Activated CD8-positive, alpha-beta T cell treated with anti-CD3 and anti-CD28 coated beads for 36 hours (primary cell): ENCODE measurements at places on chromosomes 5 and 9.

DNA sequence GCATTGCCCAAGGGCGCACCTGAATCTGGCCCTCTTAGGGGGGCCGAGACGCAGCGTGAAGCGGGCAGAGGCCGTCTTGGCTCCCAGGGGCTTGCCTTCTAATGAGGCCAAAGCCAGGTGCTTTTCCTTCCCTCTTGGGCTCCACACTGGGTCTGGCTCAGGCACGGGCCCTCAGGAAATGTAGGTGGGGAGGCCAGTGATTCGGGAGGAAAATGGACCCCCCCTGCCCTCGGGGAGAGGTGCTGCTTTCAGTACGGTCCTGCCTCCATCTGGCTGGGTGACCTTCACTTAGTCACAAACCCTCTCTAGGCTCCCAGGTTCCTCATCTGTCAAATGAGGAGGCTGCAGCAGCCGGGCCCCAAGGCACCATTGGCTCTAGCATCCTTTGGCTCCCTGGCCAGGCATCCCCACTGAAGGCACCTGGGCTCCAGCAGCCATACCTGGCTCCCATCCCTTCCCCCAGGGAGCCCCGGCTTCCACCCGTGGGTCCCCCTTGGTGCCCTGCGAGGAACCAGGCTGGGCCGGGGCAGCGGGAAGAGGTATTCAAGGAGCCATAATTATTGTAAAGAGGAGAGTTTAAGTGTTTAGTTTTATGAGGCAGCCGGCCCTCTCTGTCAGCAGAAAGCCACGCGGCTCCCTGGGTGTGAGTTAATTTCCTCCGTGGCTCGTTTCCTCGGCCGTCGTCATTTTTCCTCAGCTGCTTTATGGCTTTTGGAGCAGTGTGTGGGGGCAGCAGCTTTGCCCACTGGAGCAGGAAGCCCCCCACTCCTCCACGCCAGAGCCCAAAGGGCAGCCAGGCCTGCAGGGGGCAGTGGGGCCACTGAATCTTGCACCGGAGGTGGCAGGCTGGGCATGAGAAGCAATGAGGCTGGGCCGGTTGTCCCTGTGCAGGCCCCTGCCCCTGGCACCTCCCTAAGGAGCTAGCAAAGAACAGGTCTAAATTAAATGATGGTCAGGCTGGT is 24.9 kb upstream of the UNC5A start:
- DNase-seq = no peak

- DNase-seq = no peak
Measured at GRCh38 chr5:169667896-169668674, 31.0 kb downstream of the DOCK2 start.

GRCh38 chr5:52674815-52675545 is 112.7 kb upstream of the ITGA1 start:
- no peak for DNase-seq

DNA sequence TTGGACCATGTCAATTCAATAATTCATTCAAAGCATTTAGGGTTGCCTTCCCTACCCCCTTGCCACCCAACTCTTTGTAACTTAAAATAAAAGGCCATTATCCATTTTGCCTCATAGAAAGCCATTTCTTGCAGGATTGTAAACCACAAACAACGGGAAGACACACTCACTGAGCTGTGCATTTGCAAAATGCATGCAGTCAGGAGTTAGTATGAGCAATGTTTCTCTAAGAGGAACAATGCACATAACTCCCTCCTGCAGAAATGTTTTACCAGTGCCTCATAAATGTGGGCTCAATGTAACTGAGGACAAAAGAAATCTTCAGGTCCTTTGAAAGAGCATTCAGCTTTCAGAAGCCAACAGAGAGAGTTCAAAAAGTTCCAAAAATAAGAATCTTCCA is 98.5 kb upstream of the ABCA1 start:
- DNase-seq = no peak

DNA sequence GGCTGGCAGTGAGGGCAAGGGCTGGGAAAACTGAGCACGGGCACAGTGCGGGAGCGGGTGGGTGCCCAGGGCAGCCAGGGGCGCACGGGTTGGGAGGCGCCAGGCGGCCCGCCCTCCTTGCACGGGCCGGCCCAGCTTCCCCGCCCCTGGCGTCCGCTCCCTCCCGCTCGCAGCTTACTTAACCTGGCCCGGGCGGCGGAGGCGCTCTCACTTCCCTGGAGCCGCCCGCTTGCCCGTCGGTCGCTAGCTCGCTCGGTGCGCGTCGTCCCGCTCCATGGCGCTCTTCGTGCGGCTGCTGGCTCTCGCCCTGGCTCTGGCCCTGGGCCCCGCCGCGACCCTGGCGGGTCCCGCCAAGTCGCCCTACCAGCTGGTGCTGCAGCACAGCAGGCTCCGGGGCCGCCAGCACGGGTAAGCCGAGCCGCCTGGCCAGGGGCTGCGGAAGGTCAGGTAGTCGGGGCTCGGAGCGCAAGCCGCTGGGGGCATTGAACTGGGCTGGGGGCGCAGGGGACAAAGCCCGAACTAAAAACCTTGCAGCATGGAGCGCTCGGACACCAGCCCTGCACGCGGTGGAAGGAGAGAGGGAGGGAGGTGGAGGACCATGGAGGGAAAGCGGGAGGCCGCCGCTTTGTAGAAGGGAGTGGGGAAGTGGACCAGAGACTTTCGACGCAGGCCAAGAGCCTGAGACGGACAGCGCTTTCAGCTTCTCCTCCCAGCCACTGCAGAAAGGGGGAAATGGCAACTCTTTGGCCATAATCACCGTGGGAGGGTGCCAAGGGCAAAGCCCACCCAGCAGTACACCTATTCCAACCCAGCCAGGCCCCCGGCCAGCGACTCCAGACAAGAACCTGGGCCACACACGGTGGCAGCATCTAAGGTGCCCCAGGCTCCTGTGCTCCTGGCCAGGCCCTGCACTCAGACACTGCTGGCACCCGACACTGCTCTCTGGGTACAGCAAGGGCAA is at the start of gene TGFBI:
Gene TGFBI (plus strand): TSS at position 207 of the 961 bp plus-strand sequence. CDS start 68 bp downstream, at position 275.
- peak; percentile 18 for DNase-seq

DNA sequence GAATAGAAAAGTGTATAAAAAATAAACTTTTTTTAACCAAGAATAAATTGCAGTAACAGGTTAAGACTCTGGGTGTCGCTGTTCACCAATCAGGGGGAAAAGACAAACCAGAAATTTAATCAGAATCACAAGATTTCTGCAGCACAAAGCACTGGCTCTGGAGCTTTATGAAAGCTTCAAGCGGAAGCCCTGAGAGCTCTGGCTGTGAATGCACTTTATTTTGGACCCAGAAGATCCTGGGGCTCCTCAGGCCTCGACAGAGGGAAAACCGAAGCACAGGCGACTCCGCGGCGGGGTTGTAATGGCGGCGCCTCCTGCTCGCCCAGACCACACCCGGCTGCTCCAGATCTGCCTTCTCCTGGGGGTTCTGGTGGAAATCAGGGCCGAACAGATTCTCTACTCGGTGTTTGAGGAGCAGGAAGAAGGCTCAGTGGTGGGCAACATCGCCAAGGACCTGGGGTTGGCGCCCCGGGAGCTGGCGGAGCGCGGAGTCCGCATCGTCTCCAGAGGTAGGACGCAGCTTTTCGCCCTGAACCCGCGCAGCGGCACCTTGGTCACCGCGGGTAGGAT is at the start of gene PCDHGA4:
Gene PCDHGA4 (plus strand): TSS at position 122 of the 570 bp plus-strand sequence. CDS start 87 bp downstream, at position 209.
- no peak for DNase-seq

DNA sequence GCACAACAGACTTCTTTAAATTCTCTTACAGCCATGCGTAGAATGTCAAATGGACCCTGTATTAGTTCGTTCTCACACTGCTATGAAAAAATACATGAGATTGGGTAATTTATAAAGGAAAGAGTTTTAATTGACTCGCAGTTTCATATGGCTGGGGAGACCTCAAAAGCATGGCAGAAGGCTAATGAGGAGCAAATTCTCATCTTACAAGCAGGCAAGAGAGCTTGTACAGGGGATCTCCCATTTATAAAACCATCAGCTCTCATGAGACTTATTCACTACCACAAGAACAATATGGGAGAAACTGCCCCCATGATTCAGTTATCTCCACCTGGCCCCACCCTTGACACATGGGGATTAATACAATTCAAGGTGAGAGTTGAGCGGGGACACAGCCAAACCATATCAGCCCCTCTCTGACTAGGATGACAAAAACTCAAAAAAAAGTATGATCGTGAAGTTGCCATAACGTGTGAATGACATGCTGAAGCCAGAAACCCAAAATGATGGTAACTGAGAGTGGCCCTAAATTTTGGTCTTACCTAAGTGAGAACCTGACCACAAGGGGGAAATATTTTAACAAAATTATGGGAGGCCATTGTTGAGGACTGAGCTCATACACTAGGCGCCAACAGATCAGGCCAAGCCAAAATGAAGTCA is 17.5 kb upstream of the TEX10 start:
- no peak for DNase-seq

- no peak for DNase-seq
Measured at GRCh38 chr5:31770998-31771397, 132.1 kb downstream of the PDZD2 start.

- no peak for DNase-seq
Measured at GRCh38 chr9:136078498-136079011, 16.5 kb downstream of the NACC2 start.

GRCh38 chr9:8718121-8718725 is 918.6 kb upstream of the DMAC1 start:
- no peak for DNase-seq

GRCh38 chr5:148991566-148991965 is 71.3 kb downstream of the SH3TC2 start:
- no peak for DNase-seq

DNA sequence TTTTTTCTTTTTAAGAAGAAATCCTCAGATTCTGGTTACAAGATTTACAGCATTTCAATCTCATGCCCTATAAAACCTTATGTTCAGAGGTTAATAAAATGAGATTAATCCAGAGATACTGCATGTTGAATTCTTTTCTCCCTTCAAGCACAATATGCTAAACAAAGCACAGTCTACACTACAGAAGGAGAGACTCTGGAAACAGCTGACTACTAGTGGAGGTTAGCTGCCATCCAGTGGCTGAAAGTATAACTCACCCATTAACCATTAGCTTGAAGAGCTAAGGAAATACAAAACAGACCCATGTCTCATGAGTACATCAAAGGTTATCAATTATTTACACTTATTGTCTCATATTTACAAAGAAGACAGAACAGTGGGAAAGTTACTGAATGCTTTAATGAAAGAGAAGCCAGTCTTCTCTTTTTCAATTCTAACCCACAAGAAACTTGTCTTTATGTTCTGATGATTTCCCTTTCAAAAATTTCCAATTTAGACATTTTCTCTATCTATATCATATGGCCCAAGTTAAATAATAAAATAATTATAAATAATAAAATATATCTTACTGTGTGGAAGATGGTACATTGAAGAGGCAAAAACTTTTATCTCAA is 12.7 kb upstream of the DNAH5 start:
- peak; percentile 24 for DNase-seq

DNA sequence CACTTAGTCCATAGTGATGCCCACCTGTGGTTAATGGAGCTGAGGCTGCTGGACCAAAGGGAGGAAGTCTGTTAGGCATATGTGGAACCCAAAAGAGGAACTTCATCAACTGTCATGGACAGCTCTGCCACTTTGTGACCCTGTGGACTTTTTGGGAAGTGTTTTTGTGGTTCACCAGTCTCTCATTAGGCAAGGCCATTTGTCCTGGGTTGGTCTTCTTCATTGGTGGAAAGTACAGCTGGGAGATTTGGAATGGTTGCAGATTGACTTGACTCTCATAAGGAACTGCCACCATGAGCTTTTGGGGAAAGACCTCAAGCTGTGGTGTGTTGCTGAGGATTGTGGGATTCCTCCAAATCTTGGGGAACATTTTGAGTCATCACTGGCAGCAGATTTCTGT is 31.9 kb upstream of the IL12B start:
- no peak for DNase-seq

GRCh38 chr5:73950441-73950873 is 324.5 kb downstream of the ARHGEF28 start:
- DNase-seq = no peak
